ENCODE measurements at places on chromosomes 6 and 20.

DNA sequence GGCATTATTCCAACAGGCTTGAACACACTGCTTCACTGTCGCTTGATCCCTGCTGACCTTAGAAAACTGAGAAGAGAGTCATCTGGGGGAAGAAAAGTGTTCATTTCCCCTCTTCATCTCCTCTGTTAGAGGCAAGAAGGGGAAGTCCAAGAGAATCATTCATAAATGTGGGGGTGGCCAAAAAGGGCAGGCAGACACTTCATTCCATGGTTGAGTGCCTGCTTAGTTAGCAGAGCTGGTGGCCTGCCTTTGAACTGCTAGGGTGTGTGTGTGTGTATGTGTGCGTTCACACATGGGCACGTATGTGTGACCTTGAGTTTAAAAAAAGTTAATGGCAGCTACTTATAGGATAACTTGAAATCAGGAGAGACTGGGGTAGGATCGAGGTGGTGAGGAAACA, 39.4 kb upstream of the RFPL4B start:
- no peak for DNase-seq

GRCh38 chr6:45640081-45640491, 262.4 kb upstream of the SUPT3H start:
- DNase-seq = peak; percentile 70

- no peak for DNase-seq
These were observed 10.2 kb downstream of the SENP6 start for GRCh38 chr6:75611702-75612375.

- no peak for DNase-seq
These were observed 34.3 kb downstream of the SNX5 start for GRCh38 chr20:17934141-17934862.

GRCh38 chr6:52065621-52066020, 21.8 kb downstream of the PKHD1 start:
- no peak for DNase-seq

DNA sequence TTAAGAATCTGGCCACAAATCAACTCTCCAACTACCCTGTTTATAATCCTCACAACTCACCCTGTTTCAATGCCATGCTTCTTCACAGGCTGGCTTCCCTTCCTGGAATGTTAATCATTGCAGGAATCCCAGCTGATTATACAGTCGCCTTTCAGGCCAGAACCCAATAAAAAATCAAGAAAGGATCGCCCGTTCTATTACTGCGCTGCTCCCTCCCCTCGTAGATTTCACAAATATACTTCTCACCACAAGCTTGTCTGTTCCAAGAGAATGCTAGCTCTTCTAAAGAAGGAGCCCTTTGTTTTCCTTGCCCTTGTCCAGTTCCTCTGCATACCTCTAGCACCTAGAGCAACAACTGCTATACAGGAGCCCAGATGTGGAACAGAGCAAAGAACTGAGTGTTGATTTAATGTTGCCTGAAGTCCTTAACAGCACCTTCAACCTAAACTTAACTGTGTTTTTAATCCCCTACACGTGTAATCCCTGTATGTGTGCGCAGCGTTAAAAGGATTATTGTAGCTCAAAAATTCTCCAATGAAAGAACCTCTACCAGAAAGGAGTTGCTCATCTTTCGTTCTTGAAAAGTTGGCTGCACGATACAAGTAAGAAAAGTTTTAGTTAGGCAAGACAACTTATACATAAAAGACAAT, 988 bp downstream of the ECHDC1 start:
- DNase-seq = no peak

GRCh38 chr6:81326881-81327561, 425.5 kb downstream of the TENT5A start:
- DNase-seq = peak; percentile 44

- no peak for DNase-seq
These were observed 103.3 kb downstream of the TNFAIP3 start for GRCh38 chr6:137970368-137970767.

DNA sequence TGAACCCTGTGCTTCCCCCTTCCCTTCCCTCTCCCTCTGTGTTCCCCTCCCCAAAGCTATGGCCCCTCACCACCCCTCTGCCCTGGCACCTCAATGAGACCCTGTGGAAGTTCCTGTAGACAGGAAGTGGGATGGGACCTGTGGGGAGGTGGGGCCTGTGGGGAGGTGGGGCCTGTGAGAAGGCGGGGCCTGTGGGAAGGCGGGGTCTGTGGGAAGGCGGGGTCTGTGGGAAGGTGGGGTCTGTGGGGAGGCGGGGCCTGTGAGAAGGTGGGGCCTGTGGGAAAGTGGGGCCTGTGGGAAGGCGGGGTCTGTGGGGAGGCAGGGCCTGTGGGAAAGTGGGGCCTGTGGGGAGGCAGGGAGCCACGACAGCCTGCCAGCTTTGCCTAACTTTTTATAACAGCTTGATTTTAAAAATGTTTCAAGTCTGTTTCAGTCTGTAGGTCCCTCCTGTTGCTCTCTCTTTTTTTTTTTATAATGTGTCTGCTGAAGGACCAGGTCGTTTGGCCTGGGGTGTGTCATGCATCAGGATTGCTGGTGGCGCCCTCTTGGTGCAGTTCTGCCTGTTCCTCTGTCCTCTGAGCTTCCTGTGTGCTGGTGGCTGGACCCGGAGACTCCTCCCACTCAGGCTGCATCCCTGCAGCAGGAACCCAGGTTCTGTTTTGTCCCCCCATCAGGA, 70.5 kb upstream of the SLCO4A1 start:
- no peak for DNase-seq

DNA sequence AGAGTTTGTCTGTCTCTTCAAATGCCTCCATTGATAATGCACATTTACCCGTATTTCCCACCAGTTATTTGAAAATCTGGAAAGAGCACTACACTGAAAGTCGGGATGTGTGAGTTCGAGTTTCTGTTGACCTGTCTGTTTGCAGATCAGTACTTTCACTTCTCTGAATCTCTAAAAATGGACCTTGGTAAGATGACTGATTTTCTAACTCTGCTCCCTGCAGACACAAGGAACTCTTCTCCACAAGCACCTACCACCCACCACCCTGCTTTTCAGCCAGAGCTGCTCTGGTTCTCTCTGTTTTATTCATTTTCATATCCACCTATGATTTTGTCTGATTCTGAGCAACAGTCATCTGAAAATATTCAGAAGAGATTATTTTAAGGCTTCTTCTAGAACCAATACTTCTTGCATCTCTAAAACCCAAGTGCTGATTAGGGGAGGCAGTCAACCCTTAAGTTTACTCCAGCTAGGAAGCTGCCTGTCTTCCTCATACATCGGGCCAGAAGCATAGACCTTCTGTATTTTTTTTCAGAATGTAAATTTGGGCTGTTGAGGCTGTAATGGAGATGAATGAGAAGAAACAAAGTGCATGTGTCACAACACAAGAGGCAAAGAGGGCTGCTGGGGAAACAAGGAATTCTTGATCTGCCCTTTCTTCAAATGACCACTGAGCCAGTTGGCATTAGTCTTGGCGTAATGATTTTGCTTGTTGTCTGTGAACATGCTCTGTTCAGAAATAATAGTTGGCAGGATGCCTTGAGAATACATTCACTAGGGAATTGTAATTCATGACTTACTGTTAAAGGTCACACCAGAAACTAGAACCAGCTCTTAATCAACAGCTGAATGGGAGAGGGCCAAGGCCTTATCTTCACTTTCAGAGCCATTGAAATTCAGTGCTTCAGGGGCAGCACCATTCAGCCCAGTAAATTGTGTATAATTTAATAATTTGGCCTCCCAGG, 85.4 kb upstream of the MYLIP start:
- DNase-seq = no peak

DNA sequence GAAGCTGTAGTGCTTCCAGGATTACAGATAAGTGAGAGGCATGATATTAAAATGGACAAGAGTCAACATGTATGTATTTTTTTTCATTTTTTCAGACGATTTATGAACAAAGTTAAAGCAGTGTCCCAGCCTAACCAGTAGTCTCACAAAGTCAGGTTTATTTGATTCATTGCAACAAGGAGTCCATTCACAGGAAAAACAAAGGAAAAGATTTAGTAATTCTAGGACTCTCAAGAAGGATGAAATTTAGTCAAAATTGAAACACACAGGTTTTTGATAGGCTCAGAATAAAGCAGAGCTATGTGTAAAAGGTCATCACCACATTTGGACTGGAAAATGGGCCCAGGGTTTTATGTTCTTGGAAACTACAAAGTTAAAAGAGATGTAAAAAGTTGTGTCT, 84.0 kb downstream of the ZNF133 start:
- DNase-seq = no peak

- no peak for DNase-seq
These were observed 12.4 kb upstream of the RSPO4 start for GRCh38 chr20:1014471-1014870.

DNA sequence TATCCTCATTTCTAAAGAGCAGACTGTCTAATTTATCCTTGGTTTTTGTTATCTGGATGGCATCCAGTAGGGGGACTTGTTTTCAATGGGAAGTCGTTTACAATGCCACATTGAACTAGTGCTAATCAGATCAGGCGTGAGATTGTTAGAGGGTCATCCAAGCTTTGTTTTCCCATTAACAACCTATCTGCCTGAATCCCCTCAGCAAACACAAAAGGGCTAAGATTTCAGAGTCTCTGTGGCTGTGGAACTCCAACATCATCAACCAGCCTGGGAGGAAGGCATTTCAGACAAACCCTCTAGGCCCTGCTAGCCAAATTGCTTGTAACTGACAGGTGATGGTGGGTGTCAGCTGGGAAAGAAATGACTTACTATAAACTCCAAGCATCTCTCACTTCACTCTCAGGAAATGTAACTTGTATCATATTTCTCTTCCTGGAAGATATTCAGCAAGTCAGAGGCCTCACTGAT, 47.7 kb downstream of the COL19A1 start:
- DNase-seq = no peak

DNA sequence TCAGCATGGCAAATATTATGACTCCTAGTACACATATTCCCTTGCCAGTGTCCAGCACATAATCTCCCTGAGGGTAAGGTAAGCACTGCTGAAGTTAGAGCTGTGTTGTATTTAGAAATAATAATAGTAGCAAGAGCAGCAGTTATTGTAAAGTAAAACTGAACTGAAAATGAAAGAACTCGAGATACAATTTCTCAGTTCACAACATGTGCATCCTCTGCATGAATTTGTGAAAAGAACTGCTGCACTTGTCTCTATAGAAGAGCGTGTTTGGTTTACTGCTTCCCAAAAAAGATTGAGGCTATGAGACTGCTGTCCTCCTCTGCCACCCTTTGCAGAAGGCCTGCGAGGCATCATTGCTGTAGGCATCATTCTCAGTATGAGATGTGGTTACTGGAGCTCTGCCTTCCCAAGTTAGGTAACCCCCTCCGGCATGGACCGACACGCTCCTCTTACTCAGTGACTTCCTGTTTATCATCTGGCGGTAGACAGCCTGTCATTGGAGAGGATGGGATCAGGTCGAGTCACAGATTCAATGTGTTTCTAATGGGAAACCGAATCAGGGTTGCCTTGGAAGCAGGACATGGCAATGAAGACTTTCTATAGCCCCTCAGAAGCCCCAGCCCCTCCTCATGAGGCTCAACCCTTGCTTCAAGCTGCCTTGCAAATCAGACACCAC, 48.1 kb downstream of the SLC24A3 start:
- no peak for DNase-seq

- no peak for DNase-seq
These were observed 79.3 kb downstream of the INSM1 start for GRCh38 chr20:20447196-20447595.

GRCh38 chr6:35582315-35582714, 69.6 kb upstream of the TULP1 start:
- DNase-seq = no peak

GRCh38 chr6:15922510-15923250, 206.2 kb upstream of the MYLIP start:
- DNase-seq = peak; percentile 79
